ENCODE measurements at places on chromosomes 1 and 21.

DNA sequence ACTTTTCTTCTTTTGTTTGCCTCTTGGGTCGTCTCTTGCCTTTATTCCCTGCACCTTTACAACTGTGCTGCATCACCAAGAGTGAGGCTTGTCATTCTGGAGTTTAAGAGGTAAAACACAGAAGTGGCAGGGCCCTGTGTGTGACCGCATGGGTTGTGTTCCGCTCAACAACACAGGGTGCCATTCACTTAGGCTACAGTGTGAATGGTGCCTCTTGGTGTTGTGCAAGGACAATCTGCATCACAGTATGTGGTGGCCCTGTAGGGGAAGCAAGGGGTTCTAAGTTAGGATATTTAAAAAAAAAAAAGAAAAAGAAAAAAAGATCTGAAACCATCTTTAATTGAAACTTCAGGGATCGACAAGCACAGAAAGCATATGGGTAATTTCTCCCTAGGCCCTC lies 38.2 kb downstream of the BRINP2 start:
- no peak for DNase-seq

- DNase-seq: no peak
Measured at GRCh38 chr21:46011267-46011967, 29.8 kb downstream of the COL6A1 start.

- no peak for DNase-seq
Measured at GRCh38 chr1:15029036-15029435, 124.5 kb upstream of the TMEM51 start.

DNA sequence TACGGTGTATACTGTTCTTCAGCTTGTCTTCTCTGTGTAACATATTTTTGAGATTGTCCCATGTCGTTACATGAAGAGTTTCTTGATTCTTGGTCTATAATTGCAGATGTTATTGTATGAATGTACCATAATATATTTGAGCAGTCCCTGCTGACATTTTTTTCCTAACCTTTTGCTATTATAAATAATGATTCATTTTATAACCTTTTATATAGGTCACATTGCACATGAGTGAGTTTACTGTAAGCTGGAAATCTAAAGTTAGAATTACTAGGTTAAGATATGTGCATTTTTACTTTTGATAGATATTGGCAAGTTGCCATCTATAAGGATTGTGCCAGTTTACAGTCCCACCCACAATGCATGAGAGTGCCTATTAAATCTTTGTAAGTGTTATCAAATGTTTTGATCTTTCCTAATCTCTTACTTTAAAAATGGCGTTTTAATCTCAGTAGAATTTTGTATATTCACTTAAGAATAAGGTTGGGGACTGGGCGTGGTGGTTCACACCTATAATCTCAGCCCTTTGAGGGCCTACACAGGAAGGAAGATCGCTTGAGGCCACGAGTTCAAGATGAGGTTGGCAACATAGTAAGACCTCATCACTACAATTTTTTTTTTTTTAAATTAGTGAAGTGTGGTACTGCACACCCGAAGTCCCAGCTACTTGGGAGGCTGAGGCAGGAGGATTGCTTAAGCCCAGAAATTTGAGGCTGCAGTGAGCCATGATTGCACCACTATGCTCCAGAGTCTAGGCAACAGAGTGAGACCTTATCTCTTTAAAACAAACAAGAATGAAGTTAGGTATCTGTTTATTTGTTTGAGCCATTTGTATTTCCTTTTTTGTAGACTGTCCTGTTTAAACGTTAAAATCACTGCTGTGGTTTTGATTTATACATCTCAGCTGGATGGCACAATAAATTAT lies 36.5 kb downstream of the ZMYM1 start:
- no peak for DNase-seq

- no peak for DNase-seq
Measured at GRCh38 chr1:235391874-235392273, 24.6 kb downstream of the TBCE start.

- DNase-seq: no peak
Measured at GRCh38 chr1:66397192-66397591, 136.8 kb upstream of the SGIP1 start.

DNA sequence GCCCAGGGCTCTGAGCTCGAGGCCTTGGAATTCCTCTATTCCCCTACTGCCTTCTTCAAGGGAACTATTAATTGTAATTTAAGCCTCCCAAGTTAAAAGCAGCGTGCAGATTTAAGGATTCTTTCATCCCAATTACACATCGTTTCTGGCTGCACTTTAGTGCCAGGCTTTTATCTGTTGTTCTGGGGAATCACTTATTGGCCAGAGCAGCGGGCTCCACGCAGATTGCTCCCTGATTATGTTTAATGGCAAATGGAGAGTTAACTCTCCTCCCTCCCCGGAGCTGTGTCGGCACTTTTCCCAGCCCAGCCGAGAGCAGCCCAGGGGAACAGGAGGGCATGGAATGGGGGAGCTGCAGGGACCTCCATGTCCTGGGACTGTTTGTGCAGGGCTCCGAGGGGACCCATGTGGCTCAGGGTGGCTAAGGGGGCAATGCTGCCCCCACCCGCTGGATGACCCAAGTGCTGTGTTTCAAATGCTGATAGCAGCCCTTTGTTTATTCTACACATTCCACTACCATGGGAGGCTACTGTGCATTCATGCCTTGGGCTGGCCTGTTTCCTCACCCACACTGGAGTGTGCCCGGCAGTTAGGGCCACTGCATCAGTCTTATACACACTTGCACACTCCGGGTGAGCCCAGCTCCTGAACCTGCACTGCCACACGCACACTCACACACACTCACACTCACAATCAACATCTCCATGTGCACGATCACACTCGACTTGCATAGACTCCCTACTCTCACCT lies 93.3 kb upstream of the POU3F1 start:
- no peak for DNase-seq

DNA sequence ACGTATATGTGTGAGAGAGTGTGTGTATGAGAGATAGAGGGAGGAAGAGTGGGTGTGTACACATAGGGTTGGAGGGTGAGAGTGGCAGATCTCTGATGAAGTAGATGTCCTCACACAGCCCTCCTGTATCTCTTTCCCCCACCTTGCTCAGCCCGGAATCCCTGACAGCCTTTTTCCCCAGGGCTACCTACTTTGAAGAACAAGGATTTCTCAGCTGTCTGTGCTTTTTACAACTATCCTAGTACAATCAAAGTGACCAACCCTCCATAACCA lies 29.1 kb upstream of the CADM3 start:
- DNase-seq: no peak
